Kidney capillary endothelial cell (primary cell): ENCODE measurements at places on chromosomes 6 and 20.
A peak's percentile ranks its signal among the peaks of the same experiment; 100 is the strongest.

- no peak for DNase-seq
These were observed 138.5 kb downstream of the ZDHHC14 start for GRCh38 chr6:157519255-157520116.

GRCh38 chr6:113375950-113376846, 480.9 kb upstream of the MARCKS start:
- DNase-seq = peak; percentile 63

DNA sequence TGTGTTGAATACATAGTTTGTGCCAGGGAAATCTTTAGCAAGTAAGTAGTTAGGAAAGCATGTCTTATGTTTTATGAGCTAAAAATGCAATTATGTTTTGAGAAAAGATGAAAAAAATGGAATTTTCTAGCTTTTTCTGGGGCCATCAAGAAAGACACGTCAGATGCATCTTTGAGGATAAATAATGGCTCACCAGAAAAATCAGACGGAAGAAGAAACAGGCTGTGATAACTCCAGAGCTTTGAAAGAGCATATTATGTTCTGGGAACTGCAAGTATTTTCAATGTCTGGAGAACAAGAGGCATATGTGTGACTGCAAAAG, 173.7 kb downstream of the CLVS2 start:
- DNase-seq = no peak

DNA sequence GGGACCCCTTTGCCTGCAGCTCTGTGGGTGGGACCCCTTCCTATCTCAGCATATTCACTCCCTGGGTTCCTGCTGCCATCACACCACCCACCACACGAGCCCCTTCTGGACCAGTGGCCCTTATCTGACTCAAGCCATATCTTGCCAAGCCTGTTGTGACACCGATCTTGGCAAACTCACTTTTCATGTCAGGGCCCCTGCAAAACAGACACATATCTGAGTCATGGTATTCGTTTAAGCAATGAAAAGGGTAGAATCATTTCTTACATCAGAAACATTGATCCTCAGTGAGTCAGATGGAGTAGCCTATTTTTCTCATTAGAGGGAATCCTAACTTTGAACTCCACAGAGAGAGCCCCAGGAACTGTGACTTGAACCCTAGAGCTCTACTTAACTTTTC, 10.6 kb downstream of the RAET1E start:
- no peak for DNase-seq

DNA sequence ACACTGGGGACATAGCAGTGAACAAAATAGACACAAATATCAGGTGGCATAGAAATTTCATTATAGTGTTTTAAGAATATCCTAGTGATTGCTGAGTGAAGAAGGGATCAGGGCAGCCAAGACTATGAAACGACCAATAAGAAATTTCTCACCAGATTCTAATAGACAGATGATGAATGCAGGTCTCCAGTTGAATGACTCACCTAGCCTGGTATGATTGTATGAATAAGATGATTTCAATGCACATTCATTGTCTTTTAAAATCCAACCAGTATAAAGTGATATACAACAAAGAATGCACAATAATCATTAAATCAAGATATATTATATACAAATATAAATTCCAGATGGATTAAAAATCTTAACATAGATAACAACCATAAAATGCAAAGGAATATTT, 124.5 kb upstream of the TENT5A start:
- no peak for DNase-seq

GRCh38 chr6:69427882-69428281, 368.9 kb downstream of the LMBRD1 start:
- no peak for DNase-seq
